T follicular helper cell (primary cell): ENCODE measurements at places on chromosomes 13 and 19.

DNA sequence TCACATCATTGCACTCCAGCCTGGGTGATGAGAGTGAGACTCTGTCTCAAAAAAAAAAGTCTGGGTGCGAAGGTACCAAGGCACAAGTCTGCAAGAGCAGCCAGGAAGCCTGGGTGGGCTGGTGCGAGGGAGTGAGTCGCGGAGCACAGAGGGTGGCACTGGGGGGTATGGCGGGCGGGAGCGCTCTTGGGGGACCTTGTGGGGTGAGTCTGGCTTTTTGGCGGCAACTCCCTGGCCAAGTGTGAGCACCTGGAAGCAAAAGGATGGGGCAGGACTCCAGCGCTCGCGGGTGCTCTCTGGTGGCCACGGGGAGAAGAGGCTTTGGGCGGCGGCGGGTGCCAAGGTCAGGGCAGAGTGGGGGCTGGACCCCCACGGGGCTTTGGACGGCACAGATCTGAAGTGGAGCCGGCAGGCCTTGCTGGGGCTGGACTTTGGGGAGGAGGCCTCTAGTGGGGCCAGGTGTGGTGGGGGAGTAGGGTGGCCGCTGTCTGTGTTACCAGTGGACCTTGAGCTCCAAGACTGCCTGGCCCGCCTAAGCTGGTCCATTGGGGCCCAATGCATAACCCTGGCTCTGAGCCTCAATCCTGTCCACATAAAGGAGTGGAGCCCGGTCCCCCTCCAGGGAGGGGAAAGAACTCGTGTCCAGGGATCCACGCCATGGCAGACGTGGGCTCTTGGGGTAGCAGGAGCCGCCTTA, 1.6 kb downstream of the P2RY11 start:
- peak; percentile 62 for DNase-seq

- no peak for DNase-seq
These were observed 1128.1 kb upstream of the PRR20A start for GRCh38 chr13:56012644-56013043.

DNA sequence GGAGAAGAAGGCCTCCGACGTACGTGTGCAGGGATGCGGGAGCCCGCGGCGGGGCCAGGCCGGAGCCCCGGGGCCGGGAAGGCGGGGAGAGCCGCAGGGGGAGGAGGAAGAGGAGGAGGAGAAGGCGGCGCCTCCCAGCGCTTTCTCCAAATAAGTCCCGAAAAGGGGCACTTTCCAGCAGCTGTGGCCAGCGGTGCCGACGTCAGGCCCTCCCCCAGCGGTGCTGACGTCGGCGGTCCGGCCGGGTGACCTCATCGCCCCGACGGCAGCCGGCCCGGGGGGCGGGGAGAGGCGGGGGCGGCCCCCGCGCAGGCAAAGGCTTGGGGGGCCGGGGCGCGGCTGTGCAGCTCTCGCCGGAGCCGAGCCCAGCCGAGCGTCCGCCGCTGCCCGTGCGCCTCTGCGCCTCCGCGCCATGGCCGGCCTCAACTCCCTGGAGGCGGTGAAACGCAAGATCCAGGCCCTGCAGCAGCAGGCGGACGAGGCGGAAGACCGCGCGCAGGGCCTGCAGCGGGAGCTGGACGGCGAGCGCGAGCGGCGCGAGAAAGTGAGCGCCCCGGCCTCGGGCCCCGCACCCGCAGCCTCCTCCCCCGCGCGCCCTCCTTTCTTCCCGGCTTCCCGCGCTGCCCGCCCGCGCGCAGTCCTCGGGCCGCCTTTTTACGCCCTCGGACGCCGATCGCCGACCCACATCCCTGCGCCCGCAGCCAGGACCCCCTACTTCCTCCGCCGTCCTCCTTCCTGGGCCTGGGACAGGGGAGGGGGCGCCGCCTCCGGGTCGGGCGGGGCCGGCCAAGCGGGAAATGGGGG, at the start of gene TPM4:
Gene TPM4, plus strand, starts transcription at position 342 of the 804 bp plus-strand sequence. Its CDS starts 71 bp downstream, at position 413.
- peak; percentile 70 for DNase-seq

DNA sequence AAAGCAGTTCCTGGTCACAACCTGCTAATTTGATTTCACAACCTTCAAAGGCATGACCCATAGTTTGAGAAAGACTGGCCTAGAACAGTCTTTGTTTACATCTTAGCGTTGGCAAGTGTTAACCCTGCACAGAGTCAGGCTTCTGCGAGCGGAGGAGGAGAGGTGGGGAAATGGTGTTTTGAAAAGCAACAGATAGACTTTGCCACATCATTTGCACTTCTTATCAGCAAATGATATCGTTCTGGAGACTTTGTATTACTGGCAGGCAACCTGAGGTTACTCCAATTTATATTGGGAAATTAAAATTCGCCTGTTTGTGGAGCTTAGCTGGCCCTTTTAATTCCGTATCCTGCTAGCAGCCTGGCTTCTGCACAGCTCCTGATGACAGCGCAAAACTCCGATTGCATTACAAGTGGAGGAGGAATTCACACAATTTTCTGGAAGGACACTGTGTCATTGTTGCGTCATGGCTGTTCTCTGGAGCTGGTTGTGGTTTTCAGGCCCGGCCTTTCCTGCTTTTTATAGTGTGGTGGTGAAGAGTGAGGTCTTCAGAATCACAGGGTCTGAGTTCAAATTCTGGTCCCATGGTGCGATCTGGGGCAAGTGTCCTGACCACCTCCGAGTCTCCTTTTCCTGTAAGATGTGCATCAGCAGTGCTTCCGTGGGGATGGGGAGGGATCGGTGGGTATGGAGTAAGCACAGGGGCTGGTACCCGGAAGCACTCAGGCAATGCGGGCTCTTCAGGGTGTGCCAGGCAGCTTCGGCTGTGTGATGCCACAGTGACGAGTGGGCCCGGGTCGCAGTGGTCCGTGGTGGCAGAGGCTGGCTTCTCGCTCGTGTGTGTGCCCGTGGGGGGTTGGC, 49.1 kb upstream of the EHD2 start:
- DNase-seq = no peak

DNA sequence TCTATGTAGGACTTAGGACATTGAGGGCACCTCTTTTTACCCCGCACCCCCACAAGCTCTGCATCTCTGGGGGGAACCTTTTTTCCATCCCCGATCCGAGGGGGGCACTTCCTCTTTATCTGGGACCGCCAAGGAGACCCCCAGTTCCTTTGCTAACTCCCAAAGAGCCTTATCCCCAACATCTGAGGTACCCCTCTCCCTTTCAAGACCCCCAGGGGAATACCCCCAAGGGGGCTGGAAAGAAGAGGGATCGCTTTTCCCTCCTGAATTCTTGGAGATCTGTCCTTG, 1.1 kb downstream of the TNFSF9 start:
- no peak for DNase-seq

DNA sequence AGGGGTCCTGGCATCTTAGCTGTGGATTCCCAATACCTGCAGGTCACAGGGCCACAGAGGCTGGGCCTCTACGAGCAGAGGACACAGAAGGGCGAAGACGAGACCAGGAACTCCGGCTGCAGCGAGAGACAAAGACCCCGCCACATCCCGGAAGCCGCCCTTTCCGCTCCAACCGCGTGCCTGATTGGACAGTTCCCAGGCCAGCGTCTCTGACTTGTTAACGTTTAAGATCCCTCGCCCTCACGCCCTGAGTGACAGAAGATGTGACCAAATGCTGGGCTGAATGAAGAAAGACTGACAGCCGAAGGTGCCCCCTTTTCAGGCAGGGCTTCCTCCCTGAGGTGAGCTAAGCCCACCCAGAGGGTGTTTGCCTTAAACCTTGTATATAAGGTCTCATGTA, at the start of gene ZNF98:
Gene ZNF98, minus strand, starts transcription at position 136 of the 400 bp plus-strand sequence. Its CDS starts 122 bp downstream, at position 14.
- DNase-seq = no peak

GRCh38 chr19:13751436-13751835, 12.9 kb upstream of the MRI1 start:
- no peak for DNase-seq

DNA sequence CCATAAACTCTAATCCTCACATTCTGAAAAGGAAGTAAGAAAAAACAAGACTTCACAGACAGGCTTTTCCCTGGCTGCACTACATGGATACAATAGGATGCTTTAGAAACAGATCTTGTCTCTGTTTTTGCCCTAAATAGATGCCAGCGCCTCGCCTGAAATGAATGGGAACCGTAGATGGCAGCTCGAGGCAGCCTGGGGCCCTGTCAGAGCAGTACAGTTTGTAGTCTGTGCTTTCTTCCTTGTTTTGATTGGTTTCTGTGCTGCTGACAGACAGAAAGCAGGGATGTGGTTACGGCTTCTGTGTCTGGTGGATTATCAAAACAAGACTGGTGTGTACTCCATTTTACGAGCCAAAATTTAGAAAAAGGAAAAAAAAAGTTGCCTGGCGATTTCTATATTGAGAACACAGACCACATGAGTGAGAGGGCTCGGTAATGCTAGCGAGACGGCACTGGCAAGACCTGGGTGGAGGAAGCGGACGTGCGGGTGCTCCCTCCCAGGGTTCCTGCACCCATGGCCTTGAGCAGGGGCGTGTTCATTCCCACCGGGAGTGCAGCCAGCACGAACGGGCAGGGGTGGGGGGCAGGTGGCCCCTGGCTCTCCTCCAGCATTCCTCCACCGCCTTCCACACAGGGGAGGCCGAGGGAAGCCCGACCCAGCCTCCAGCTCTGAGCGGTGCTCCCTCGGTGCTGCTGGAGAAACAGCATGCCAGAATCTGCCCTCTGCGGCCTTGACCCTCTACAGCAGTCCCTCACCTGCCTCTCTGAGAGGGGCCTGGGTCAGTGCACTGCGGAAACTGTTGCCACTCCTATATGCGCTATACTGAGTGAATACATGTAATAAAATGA, 37.6 kb upstream of the C1QTNF9 start:
- peak; percentile 66 for DNase-seq

GRCh38 chr13:107301724-107302374, 733.9 kb upstream of the ARGLU1 start:
- no peak for DNase-seq

- DNase-seq = no peak
These were observed 9.8 kb upstream of the CLN5 start for GRCh38 chr13:76982061-76982460.

DNA sequence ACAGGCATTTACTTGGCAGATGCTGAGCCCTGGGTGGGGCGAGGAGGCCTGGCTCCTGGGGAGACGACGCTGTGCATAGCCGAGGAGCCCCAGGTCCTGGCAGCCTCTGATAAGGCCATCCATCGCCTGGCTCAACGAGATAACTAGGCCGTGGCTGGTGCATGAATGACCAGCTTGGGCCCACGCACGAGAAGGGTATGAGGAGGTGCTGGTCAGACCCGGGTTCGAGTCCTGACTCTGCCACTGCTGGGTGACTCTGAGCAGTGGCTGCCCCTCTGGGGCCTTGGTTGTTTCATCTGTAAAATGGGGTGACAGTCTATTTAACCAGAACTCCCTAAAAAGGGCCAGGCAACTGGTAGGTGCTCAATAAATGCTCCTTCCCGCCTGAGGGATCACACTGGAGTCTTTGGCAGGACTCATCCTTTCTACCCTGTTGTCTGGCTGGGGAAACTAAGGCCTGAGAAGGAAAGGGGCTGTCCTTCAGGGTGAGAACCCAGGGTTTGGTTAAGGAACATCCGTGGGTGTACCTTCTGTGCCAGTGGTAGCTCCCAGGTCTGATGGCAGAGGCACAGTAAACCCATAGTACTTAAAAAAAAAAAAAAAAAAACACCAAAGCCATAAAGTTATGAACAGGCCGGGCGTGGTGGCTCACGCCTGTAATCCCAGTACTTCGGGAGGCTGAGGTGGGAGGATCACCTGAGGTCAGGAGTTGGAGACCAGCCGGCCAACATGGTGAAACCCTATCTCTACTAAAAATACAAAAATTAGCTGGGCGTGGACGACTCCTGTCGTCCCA, 8.1 kb upstream of the ARRDC2 start:
- no peak for DNase-seq

DNA sequence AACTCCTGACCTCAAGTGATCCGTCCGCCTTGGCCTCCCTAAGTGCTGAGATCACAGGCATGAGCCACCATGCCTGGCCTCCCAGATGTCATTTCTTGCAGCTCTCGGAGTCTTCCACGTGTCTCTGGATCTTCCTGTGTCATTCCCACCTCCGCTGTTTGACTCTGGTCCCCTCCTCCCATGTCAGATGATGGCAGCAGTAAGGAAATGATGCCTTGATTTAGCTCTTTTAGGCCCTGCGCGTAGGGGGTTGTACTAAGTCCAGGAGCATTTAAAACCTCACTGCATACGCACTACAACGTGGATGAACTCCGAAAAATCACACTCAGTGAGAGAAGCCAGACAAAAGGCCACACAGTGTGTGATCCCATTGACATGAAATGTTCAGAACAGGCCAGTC, 113.1 kb downstream of the GNG7 start:
- no peak for DNase-seq

DNA sequence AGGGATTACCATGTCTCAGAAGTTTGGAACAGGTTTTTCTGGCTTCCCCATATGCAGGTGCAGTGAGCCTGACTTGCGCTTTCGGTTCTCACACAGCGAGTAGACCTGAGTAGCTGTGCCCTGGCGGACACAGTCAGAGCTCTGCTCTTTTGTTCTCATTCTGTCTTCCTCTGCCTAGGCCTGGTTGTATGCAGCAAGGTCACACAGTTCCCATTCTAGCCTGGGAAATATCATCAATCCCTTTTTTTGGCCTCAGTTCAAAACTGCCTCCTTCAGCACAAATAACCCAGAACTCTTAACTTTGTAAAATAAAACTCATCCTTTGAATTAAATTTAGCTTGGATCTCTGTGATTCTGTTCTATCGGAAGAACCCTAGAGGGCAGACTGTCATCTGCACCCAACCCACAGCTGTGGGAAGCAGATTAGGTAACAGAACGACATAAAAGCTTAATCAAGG, 10.2 kb downstream of the OXGR1 start:
- DNase-seq = no peak

DNA sequence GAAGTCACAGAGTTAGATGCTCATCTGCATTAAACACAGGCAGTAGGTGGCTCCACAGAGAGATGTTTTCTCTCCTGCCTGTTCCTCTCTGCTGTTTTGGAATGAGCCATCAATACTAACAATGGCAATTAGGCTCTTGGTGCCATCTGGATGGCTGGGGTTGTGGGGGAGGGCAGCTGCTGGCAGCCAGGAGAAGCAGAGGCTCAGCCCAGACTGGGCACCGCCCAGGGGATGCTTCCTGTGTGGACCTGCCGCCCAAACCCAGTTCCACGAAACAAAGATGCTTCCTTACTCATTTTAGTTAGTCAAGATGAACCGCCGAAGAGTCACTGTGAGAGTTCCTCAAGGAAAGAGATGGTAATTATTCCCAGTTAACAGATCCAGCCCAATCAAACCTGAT, 50.8 kb upstream of the PCDH8 start:
- DNase-seq = no peak

DNA sequence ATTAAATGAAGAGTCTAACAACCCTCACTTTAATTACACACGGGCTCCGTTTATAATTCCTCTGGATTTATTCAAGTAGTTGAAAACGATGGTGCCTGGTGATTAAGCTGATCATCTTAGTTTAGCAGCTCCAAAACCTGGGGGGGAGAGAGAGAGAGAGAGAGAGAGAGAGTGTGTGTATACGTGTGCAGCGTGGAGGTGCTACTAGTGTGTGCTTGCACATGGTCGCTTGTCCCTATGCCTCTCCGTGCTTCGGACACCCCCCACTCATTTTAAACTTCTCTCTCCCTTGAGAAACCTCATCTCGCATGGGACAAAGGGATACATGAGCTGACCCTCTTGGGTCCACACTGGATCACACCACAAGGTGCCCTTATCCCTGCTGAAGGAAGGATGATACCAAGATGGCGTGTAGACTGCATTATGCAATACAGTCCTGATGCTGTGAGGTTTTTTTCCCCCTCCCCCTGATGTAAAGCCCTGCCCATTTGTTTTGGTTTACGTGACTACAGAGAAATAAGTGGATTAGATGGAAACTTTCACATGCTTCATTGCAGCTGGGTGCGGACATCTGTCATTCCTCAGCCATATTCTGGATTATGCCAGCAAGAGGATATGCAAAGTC, 320.8 kb downstream of the ZNF536 start:
- no peak for DNase-seq

GRCh38 chr13:74040200-74040599, 94.0 kb downstream of the KLF12 start:
- peak; percentile 3 for DNase-seq

GRCh38 chr19:58572026-58572817, 913 bp downstream of the MZF1 start:
- no peak for DNase-seq
